T-helper 17 cell (primary cell): ENCODE measurements at places on chromosomes 7 and 10. TPM values are rescaled to one million over a fixed set of nuclear protein-coding genes. Genes with fewer than 3 reads are reported as not detected.

AKR1C1 gene
- 1.2 TPM for total RNA-seq

SDK1 gene
- total RNA-seq, result 0.12 TPM

STAM gene
- total RNA-seq, result 65.8 TPM

- DNase-seq, result no peak
Measured at GRCh38 chr10:71361581-71361980, 35.1 kb upstream of the CDH23 start.

GRCh38 chr7:42693722-42694121 lies 218.1 kb downstream of the C7orf25 start:
- DNase-seq, result no peak

DNA sequence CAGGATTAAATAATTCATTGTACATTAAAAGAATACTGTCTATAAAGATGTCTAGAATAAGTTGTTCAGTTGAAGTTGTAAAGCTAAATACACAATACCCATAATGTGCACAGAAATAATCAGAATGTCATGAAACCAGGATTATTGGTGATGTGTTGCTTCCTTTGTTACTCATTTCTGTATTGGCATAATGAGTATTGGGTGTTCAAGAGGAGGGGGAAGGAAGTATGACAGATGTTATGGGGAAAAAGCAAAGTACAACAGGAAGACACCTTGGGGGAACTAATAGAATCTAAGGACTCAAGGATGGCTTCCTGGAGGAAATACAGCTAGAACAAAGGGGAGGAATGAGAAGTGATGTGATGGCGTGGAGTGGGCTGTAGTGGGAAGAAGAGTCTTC lies 15.0 kb downstream of the ANKRD1 start:
- no peak for DNase-seq

DNA sequence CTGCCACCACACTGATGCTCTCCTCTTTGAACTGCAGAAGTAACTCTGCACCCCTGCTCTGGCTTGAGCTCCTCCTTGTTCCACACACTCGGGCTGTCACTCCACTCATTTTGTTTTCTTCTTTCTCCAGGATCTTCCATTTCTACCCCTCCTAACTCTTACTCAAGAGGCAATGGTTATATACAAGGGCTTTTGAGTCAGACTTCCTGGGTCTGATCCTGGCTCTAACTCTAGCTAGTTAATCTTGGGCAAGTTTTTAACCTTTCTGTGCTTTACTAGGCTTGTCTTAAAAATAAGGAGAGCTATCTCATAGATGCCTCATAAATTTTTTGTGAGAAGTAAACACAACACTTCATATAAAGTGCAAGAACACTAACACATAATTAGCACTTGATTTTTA lies 45.3 kb upstream of the GNAI1 start:
- DNase-seq, result no peak
